ENCODE measurements at places on chromosomes 13 and 19. TPM values are rescaled to one million over a fixed set of nuclear protein-coding genes. Genes with fewer than 3 reads are reported as not detected.

Gene KLHL1
- total RNA-seq: not detected

Gene MCF2L
- 8.7 TPM for total RNA-seq

Gene THSD1
- 0.34 TPM for total RNA-seq

Gene LILRB2
- total RNA-seq: not detected

Gene LILRB1
- total RNA-seq: 1.2 TPM

Gene ICAM5
- total RNA-seq: 2.2 TPM

Gene SPTBN4
- total RNA-seq: 0.92 TPM

Gene ZNF547
- 1.9 TPM for total RNA-seq

Gene CRLF1
- not detected for total RNA-seq

Gene CAB39L
- total RNA-seq: 5.6 TPM

Gene ETV2
- total RNA-seq: 2.1 TPM

Gene CDX2
- not detected for total RNA-seq

Gene HPN
- not detected for total RNA-seq

Gene CHAF1A
- 89.0 TPM for total RNA-seq

Measured in activated CD8-positive, alpha-beta memory T cell treated with anti-CD3 and anti-CD28 coated beads for 36 hours (primary cell).